Activated T-cell treated with anti-CD3 and anti-CD28 coated beads for 1 hour (primary cell): ENCODE measurements at places on chromosomes 11 and 22.

DNA sequence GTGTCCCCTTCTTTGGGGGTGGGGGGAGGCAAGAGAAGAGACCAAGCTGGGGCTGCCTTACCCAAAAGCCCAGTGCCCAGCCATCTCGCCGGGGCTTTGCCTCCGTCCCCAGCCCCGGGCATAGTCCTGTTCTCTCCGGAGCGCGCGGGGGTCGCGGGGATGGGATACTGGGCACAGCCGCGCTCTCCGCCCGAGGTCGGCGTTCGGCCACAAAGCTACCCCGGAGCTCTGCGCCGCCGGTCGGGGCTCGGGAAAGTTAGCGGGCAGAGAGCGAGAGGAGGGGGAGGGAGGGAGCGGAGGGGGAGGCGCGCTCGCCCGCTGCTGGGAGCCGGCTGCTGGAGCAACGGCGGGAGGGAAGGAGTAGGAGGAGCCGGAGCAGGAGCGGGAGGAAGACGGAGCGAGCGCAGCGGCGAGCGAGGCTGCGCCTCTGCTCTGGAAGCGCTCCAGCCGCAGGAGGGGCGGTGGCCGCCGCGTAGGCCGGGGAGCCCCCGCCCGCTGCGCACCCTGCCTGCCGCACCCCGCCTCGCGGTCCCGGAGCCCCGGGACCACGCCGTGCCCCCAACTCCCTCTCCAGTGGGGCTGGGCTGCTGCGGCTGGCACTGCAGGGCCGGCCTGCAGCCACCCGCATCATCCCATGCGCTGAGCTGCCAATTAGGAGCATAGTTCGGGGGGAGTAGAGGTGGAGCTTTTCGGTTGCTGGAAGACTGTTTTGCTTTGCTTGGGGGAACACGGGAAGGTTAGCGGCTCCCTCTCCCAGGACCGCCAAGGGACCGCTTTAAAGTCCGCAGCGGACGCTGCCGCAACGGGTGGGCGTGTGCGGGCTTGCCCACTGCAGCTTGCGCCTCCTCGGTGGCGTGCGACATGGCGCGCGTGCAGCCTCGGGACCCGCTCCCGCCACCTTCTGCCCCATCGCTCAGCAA is at the start of gene SCN4B:
Gene SCN4B (minus strand): TSS at position 272 of the 920 bp plus-strand sequence. CDS start 150 bp downstream, at position 122.
- DNase-seq = no peak

DNA sequence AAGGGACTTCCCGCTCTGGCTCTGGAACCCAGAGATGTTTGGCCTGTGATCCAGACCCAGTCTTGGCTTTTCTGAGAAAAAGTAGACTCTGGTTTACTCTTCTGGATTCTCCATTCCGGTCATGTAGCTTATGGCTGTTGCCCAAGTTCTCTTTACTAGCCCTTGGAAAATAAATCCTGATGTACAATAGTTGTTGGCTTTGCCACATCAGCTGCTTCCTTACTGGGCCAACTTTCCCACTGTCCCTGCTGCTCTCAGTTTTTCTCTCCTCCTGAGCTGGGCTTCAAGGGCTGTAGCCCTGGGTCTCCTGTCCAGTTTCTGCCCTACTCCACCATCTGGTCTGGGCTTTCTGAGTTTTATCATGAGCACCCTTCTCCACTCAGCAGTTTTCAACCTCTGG is 12.5 kb downstream of the PATZ1 start:
- DNase-seq = no peak

- DNase-seq = no peak
Observed at GRCh38 chr11:103696123-103696522, 340.3 kb upstream of the DDI1 start.

GRCh38 chr11:114075891-114076441 is 16.5 kb downstream of the ZBTB16 start:
- peak; percentile 30 for DNase-seq

DNA sequence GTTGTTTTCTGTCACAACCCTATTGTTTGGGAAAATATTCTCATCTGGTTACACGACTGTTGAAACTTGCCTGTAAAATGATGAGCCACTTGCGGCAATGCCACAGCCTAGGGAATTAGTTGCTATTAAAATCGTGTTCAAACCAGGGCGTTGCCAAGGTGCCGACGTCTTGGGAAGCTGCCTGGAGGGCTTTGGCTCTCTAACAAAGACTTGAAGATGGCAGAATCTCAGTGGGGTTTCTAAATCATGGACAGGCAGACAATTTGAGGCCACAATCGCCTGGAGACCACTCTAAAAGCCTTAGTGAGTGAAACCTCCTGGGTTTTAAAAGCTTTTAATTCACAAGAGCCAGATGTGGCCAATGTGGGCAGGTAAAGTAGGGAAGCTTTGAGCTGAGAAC is 117.2 kb upstream of the BMAL1 start:
- no peak for DNase-seq

GRCh38 chr11:19592842-19593241 is 119.8 kb upstream of the NAV2 start:
- no peak for DNase-seq

GRCh38 chr11:66568124-66568916 is at the start of gene CTSF:
Gene CTSF, minus strand, starts transcription at chr11:66568606. Its CDS starts 120 bp downstream, at chr11:66568486.
- peak; percentile 64 for DNase-seq

- no peak for DNase-seq
Observed at GRCh38 chr11:44178381-44178780, 82.9 kb downstream of the EXT2 start.

DNA sequence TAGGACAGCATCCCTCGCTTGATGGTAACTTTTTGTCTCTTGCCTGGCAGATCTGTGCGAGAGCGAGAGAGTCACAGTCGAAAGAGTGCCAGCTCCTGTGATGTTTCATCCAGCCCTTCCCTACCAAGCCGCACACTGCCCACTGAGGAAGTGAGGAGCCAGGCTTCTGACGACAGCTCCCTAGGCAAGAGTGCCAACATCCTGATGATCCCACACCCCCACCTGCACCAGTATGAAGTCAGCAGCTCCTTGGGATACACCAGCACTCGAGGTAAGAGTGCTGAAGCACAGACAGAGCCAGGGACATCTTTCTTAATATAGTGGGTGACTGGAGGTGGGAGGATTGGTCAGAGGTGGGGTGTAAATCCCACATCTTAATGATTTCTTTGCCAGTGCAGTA is 61.1 kb downstream of the DEPDC5 start:
- no peak for DNase-seq

- DNase-seq = no peak
Observed at GRCh38 chr11:130409594-130410388, 18.6 kb downstream of the ADAMTS8 start.

GRCh38 chr11:7982582-7983119 is 4.5 kb upstream of the EIF3F start:
- DNase-seq = no peak
